Fibroblast of pulmonary artery (primary cell): ENCODE measurements at places on chromosomes 16 and 17.

DNA sequence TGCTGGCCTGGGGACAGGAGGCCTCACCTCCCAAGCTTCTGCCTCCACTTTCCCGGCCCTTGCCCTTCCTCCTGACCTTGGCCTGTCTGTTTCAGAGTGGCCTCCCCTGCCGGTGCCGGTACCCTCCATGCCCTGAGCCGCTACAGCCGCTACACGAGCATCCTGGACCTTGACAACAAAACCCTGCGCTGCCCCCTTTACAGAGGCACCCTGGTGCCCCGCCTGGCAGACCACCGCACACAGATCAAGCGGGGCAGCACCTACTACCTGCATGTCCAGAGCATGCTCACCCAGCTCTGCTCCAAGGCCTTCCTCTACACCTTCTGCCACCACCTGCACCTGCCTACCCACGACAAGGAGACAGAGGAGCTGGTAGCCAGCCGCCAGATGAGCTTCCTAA lies 7.4 kb downstream of the SMCR8 start:
- DNase-seq, result no peak

DNA sequence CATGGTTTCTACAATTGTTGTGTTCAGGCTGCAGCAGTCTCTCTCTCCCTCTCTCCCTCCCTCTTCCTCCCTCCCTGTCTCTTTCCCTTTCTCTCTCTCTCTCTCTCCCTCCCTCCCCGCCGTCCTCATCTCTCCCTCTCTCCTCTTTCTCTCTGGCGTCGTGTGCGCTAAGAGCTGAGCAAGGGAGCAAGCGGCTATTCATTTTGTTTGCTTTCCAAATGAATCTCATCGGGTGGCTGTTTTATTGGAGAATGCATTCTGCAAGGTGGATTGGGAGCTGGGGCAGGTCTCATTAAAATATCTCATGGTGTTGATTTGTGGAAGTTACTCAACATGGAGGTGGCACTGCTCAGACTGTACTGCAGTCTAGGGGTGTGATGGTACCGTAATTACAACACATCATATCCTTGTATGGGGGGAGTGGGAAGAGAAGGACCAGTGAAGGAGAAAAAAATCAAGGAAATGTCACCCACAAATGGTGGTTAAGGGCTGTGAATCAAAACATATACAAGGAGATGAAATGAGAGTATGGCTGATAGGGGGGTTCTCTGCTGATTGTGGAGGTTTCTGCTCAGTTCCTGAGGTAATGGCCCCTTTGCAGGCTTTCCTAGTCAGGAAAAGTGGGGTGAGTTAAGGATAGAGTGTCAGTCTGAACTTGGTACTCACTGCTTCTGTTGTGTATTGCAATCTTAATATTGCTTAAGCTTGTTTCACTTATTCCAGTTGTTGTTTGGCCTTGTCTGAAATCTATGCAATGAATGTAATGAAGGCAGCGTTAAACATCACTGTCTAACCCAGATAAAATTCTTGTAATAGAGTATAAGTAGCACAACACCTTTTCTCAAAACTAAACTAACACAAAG lies 2.7 kb downstream of the MSL1 start:
- DNase-seq, result no peak

GRCh38 chr17:68378268-68379176 lies 78.8 kb downstream of the WIPI1 start:
- DNase-seq, result peak; percentile 98

- peak; percentile 84 for DNase-seq
These were observed 25.8 kb downstream of the ABR start for GRCh38 chr17:1153795-1154546.

GRCh38 chr16:83549316-83550182 lies 258.2 kb upstream of the HSBP1 start:
- DNase-seq, result no peak

GRCh38 chr16:11676799-11677198 lies 8.5 kb downstream of the SNN start:
- no peak for DNase-seq

DNA sequence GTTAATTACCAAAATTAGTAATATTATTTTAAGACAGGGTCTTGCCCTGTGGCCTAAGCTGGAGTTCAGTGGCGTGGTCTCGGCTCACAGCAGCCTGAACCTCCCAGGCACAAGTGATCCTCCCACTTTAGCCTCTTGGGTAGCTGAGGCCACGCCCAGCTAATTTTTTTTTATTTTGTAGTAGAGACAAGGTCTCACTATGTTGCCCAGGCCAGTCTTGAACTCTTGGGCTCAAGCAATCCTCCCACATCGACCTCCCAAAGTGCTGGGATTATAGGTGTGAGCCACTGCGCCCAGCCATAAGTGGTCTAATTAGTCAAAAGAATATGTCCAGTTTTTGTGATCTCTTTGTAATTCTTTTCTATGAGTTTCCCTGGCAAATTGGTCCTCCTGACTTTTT lies 12.0 kb upstream of the CFDP1 start:
- DNase-seq, result no peak

- no peak for DNase-seq
These were observed 4.3 kb upstream of the NLRP1 start for GRCh38 chr17:5588584-5588983.

GRCh38 chr17:48198950-48199541 lies 91.5 kb downstream of the SNX11 start:
- no peak for DNase-seq

DNA sequence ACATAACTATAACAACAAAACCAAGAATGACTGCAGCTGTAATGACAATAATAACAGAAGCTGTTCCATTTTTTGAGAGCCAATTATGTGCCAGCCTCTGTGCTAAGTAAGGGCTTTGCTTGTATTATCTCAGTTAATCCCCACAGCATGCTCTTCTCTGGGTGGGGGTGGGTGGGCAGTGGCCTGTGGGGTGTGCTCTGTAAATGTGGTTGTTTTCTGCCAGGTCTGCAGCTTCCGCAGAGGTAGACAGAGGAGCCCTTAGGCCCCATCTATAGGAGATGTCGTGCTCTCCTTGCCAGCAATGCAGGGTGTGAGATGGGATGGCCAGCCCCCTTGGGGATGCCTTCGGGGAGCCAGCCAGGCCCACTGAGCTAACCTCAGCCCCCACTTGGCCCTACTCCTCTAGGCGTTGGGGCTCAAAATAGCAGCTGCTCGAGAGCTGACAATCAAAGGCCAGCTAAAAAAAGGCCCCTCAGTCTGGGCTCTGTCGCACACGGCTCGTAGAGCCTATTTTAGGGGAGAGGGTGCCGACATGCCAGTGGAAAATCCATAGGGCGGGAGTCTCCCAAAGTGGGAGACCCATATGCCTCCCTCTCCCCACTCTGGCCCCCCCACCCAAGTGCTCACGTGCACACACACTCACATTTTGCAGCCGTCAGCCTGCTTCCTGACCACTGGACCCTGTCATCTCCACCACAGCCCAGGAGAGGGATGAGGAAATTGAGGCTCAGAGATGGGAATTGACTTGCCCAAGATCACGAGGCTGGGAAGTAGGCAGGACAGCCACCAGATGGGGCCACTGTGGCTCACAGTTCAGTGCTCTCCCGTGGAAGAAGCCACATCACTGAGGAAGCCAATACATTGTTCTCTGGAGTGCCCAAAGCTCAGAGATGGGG lies 15.8 kb downstream of the CDH16 start:
- no peak for DNase-seq

GRCh38 chr17:48526608-48527546 lies 3.9 kb downstream of the HOXB1 start:
- DNase-seq, result no peak

GRCh38 chr17:3221850-3222249 lies 14.4 kb downstream of the OR1A1 start:
- no peak for DNase-seq

- peak; percentile 84 for DNase-seq
These were observed 44.1 kb upstream of the SEC14L1 start for GRCh38 chr17:77096570-77097214.

DNA sequence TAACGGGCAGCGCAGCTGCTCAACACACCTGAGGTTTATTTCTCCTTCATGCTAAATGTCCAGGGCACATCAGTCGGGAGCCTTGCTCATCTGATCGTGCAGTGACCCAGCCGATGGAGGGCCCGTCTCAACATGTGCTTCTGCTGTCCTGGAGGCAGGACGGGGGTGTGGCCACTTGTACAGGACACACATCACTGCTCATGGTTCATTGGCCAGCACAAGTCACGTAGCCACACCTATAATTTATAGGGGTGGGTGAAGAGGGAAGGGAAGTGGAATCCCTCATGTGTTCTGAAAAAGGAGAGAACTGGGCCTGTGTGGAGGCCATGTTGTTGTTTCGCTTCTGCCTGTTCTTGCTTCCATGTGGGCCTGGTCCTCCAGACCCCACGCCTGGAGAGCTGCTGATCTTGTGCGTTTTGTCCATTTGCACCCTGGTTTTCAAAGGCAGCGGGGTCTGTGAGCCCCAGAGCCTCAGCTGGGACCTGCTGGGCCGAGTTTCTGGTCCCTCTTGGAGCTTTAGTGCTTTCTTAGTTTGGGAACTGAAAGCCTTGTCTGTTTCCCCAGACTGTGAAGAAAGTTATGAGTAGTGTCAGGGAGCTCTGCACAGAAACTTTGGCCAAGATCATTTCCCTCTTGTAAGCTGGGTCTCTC lies 60.5 kb downstream of the CMIP start:
- no peak for DNase-seq

DNA sequence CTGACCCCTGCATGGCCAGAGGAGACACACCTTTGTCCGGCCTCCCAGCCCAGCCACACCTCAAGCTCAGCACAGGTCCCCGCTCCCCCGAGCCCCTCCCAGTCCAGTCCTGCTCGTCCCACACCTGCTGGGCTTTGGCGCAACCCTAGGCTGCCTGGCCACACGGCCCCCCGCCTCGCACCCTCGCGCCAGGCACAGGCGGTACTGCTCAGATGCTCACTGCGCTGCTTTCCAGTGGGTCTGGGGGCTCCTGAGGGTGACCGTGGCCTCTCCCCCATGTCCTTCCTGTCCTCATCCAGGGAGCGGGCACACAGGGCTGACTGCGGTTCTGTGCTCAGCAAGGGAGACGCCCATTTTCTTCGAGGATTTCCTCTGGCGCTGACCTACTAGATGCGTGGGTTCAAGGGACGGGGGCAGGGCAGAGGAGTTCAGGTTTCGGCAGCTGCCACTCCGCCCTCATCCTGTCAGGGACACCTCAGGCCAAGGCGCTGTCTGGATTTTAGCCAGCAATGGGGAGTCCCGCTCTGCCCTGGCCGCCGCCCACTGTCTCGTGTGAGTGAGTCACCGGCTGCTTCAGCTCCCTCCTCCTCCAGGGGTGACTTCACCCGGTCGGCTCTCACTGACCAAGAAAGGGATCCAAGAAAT lies 118.0 kb upstream of the ZNF469 start:
- peak; percentile 91 for DNase-seq

GRCh38 chr17:8611137-8611536 lies 19.4 kb downstream of the MYH10 start:
- DNase-seq, result peak; percentile 82

DNA sequence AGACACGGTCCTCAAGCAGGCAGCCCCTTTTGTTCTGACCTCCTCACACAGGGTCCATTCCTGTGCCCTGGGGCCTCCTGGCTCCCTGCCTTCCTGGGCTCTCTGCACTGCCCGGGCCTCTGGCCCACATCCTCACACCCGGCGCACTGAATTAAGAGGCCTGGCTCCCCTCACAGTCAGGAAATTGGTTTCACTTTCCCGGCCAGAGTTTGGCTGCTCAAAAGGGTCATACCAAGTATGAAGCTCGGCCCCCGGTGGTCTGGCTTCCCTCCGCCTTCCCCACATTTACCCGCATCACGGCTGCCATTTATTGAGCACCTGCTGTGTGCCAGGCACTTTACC lies 220.0 kb downstream of the NTN1 start:
- no peak for DNase-seq

DNA sequence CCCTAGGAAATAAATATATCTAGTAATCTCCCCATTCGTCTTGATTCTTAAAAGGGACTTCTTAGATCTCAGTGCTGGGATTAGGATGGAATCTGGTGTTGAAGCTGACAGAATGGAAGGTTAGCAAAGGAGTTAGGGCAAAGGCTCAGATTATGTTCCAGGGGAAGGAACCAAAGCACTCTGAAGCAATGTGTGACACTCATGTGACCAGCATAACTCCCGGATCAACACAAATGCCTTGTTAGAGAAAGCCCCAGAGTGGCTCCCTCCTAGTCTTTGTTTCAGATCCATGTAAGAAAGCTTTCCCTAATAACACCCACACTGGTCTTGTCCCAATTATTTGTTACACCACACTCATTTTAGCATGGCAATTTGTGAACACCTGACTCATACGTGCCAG lies 62.6 kb upstream of the ERN1 start:
- no peak for DNase-seq

DNA sequence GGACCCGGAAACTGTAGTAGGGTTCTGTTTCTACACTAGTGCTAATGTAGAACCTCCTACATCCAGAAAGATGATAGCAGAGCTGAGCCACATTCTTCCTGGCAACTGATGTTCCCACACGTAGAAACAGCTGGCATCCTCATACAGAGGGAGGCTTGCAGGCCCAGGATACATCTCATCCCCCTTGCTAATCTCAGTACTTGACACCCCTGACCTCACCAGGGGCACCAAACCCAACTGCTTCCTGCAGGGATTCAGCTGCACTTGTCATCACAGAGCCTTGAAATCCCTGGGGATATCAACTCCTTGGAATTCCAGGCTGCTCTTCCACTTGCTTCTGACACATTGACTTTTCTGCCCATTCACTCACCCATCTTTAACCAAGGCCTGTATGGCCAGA lies 75.2 kb upstream of the HSBP1 start:
- no peak for DNase-seq

DNA sequence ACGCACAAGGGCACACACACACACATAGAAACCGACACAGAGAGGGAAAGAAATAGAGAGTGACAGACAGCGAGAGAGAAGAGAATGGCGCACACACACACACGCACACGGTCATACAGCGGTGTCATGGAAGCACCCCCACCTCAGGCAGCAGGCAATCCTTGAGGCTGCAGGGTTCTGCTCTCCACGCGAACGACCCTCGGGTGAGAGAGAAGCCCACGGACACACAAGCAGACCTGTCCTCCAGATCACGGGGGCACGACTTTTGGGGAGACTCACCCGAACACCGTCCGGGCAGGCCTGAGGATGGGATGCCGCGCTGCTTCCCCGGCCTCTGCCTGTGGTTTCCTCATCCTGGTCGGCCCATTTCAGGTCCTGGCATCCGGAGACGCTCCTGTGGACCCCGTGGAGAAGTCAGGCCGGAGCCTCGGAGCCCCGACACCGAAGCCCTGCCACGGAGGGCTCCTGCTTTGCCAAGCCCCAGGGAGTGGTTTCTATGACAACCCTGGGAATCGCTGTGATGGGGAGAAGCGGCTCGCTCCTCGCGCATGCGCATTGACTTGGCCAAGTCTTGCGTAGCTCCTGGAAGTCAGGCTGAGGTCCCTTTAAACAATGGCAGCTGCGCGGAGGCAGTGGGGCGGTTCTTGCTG lies 118.2 kb upstream of the KCNJ18 start:
- DNase-seq, result peak; percentile 88

DNA sequence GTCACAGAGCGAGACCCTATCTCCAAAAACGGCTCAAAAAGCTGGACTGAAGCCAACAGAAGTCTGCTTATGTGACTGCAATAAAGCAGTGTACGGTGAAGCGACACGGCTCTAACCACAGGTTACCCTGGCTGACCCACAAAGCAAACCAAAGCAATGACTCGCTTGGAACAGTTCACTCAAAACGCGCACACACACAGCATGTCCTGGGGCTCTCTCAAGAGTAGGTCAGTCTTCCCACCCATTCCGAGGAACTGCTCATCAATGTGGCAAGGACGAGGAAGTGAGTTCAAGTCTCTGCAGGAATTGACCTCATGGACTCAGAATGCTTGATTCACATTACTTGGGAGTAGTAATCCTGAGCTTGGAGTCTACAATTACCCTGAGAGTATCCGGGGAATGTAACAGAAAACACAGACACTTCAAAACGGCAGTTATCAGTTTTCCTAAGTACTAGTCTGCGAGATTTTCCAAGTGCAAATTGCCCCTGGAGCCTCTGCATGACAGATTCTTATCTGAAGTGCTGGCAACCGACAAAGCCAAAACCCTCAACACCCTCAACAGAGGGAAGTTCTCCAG lies 25.4 kb downstream of the PELP1 start:
- peak; percentile 72 for DNase-seq
